ENCODE measurements at places on chromosomes 5 and 9. TPM values are rescaled to one million over a fixed set of nuclear protein-coding genes. Genes with fewer than 3 reads are reported as not detected.

- peak; percentile 61 for DNase-seq
These were observed 30.8 kb downstream of the TJP2 start for GRCh38 chr9:69204849-69205248.

DNA sequence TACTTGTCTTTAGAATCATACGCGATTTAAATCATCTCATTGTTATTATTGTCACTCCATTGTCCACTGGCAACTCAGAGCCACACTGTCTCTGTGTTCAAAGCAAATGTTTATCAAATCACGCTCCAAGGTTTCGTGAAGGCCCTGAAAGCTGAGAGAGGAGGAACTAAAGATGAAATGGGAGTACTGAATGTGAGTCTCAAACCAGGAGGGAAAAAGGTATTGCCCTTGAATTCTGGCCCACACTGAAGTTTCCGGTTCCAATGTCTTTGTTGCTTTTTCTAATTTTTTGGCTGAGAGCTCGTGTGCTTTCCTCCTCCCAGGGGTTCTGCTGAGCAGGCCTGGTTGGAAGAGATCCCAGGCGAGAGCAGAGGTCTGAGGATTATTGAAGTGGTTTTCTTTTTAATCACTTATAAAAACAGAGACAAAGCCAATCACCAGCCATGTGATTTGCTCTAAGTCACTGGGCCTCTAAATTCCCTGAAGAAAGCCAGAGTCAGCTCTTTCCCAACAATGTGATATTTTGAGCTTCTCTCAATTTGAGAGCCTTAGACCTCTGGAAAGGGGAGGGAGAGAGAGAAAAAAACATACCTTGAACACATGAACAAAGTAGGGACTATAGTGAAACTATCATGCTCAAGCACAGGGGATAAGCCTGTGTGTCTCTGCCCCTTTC lies 420.8 kb upstream of the GRAMD2B start:
- DNase-seq, result peak; percentile 31

The C5orf52 gene
- not detected for total RNA-seq

GRCh38 chr5:172117977-172118701 lies 69.9 kb downstream of the STK10 start:
- DNase-seq, result peak; percentile 26

The PDE8B gene
- under 0.01 TPM for total RNA-seq

The SHOC1 gene
- not detected for total RNA-seq

- no peak for DNase-seq
These were observed 342.7 kb upstream of the RFX3 start for GRCh38 chr9:3868466-3868865.

The NMUR2 gene
- total RNA-seq, result not detected

The LHX3 gene
- not detected for total RNA-seq

- DNase-seq, result no peak
These were observed 5.5 kb downstream of the RNU6ATAC start for GRCh38 chr9:134158753-134159392.

The CDHR2 gene
- total RNA-seq, result under 0.01 TPM

- no peak for DNase-seq
These were observed 113.4 kb downstream of the NR3C1 start for GRCh38 chr5:143290125-143290524.

DNA sequence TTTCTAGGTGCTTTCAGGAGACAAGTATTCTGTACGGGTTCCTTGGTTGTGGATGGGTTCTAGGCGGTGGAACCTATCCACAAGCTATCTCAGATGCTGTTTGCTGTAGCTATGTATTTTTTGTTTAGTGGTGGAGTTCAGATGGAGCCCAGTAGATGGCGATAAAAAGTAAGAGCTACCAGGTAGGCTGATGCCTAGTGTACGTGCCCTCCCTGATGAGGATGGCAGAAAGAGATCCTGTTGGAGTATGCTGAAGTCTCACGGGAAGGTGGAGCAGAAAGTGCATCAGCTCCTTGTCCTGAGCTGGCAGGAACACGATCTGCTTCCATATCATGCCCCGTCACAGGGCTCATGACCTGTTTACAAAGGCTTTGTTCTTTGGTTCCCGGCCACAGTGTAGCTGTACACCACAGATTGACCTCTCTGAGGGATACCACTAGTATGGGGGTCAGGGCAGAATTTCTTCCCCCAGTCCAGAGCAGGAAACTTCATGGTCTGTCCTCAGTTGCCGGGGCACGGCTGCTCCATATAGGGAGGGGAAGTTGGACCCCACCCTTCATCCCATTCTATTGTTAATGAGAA lies 12.6 kb upstream of the UGT3A2 start:
- peak; percentile 69 for DNase-seq

DNA sequence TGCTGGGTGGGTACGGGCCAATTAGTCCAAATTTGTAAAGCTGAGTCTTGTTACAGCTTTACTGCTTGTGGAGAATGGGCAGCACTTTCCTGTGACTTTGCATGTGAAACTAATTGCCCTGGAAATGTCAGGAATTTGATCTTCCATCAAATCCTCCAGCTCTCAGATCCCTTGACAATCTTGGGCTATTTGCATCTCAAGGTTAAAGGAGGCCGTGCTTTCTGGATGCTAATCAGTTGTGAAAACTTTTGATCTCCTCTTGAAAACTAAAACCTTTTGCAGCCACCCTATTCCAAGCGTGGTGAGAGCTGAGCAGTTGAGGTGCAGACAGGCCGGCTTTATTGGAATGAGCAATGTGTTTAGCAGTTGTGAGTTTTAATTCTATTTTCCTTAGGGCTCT lies 68.0 kb upstream of the CLINT1 start:
- DNase-seq, result no peak
